H9 (cell line): ENCODE measurements at places on chromosomes 1 and 21. TPM values are rescaled to one million over a fixed set of nuclear protein-coding genes. Genes with fewer than 3 reads are reported as not detected.

PROK1 gene
- total RNA-seq: not detected in 2 replicates

TRIM63 gene
- total RNA-seq: not detected in 2 replicates

YRDC gene
- total RNA-seq: 28.0 and 28.6 TPM in 2 replicates

SELE gene
- not detected in 2 replicates for total RNA-seq

GRCh38 chr1:59039551-59039950, 255.7 kb upstream of the JUN start:
- no peaks in the 10 kb centered on the region for H3K4me1 ChIP-seq
- H3K27me3 ChIP-seq: no peaks in the 10 kb centered on the region
- no peak overlapping the region for H3K4me3 ChIP-seq

DNA sequence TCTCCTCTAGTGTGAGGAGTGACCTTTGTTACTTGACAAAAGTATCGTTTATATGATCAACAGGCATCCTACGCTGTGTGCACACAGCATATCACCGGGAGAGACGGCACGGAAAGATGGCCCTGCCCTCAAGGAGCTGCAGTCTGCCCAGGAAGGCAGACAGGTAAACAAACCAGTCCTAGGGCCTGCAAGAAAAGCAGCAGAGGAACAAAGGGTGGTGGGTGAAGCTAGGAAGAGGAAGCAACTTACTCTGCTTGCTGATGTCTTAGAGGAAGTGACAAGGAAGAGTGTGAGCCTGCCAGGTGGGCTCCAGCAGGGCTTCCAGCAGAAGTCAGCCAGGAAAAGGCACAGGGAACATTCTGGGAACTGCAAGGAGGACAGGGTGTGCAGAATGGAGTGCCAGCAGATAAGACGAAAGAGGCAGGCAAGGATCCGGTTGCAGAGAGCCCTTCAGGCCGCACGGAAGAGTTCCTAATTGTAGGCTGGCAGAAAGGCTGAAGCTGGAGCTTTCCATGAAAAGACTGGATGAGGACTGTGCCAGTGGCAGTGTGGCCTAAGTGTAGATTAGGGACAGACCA, 106.7 kb downstream of the SLC45A1 start:
- H3K27me3 ChIP-seq: no peaks in the 10 kb centered on the region
- H3K36me3 ChIP-seq: 0 out of 3 replicates have a peak, but pooled peaks cover 2% of the 10 kb centered on the region
- peak; percentile 90 for DNase-seq

GRCh38 chr1:205258719-205259118, 31.0 kb downstream of the TMCC2 start:
- no peak overlapping the region for H3K27ac ChIP-seq
- H3K4me3 ChIP-seq: no peak overlapping the region; the same call in 2 of the 3 replicates
- H3K4me1 ChIP-seq: peaks cover 8% of the 10 kb centered on the region
- DNase-seq: no peak

DNA sequence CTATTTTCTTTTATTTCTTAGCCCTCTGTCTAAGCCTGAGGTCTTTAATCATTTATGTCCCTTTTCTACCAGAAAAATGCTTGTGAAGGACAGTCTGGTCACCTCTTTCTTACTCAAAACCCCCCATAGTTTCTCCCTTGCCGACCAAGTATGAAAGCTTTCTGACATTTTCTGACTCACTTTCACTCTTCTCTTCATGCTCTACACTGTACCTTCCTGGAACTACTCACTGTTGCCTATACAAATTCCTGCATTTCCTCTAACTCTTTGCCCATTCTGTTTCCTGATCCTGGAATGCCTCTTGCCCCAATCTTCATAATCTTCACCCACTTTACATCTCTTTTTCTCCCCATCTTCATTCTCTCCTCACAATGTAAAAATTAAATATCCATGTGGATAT, 380.0 kb downstream of the HHIPL2 start:
- no peak for DNase-seq
- H3K4me1 ChIP-seq: no peaks in the 10 kb centered on the region
- no peak overlapping the region for H3K27ac ChIP-seq
- no peak overlapping the region for H3K4me3 ChIP-seq

GRCh38 chr1:247905910-247906503, 10.6 kb downstream of the OR2W3 start:
- no peaks in the 10 kb centered on the region for H3K27me3 ChIP-seq
- H3K36me3 ChIP-seq: peaks cover 12% of the 10 kb centered on the region
- no peak for DNase-seq
- H3K4me3 ChIP-seq: no peak overlapping the region
- no peak overlapping the region for H3K27ac ChIP-seq
- no peaks in the 10 kb centered on the region; the same call in 1 of the 2 replicates for H3K4me1 ChIP-seq

DNA sequence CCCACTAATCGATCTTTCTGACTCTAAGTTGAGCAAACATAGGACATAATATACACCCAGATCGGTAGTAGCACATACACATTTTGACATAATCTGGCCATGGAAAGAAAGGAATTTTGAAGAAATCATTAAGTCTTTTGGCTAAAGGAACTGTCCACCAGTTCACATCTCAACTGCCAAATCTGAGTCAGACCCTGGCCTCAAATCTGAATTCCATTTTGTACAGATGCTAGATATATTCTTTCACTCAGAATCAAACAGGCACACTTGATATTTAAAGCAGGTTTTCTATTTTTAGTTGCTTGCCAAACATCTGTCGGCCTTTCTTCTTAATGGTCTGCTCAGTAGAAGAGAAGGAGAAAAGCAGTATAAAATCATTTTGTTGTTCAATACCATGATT, 281.8 kb downstream of the BARHL2 start:
- no peak overlapping the region for H3K27ac ChIP-seq
- DNase-seq: no peak
- H3K36me3 ChIP-seq: no peaks in the 10 kb centered on the region
